GM12864 (cell line): ENCODE measurements at places on chromosomes 7 and 10.

- no peak for DNase-seq
These were observed 76.9 kb upstream of the LANCL2 start for GRCh38 chr7:55288070-55288824.

DNA sequence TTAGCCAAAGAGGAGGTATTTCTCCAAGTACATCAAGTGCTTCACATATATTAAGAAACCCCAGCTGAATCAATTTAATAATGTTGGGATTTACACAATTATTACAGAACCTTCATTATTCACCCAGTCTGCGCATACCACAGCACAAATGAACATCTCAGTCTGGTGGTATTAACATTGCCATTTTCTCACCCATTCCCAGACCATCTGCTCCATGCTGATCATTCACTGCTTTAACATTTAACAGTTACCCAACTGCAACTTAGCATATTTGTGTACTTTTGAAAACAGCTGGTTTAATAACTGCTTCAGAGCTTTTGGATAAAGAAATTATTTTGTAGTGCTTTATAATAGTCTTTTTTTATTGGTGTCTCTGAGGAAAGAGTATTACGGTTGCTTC lies 1072.1 kb downstream of the NXPH1 start:
- no peak for DNase-seq

DNA sequence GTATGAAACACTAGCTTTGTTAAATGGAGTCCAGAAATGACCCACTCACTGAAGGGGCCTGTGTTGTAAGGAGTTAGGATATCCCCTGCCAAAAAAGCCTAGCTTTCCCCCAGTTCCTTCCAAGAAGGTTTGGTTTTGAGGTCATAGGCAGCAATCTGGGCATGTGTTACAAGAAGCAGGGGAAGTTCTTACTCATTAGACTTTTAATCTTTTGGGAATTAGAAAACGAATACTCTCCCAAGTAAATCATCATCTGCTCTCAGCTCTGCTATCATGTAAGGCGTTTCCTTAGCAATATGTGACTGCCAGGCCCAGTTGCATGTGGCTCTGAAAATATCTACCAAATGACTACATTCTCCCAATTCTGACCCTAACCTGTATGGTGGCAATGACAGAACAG lies 3.7 kb downstream of the NOD1 start:
- DNase-seq, result no peak

GRCh38 chr7:157446322-157446721 lies 109.5 kb downstream of the DNAJB6 start:
- no peak for DNase-seq

DNA sequence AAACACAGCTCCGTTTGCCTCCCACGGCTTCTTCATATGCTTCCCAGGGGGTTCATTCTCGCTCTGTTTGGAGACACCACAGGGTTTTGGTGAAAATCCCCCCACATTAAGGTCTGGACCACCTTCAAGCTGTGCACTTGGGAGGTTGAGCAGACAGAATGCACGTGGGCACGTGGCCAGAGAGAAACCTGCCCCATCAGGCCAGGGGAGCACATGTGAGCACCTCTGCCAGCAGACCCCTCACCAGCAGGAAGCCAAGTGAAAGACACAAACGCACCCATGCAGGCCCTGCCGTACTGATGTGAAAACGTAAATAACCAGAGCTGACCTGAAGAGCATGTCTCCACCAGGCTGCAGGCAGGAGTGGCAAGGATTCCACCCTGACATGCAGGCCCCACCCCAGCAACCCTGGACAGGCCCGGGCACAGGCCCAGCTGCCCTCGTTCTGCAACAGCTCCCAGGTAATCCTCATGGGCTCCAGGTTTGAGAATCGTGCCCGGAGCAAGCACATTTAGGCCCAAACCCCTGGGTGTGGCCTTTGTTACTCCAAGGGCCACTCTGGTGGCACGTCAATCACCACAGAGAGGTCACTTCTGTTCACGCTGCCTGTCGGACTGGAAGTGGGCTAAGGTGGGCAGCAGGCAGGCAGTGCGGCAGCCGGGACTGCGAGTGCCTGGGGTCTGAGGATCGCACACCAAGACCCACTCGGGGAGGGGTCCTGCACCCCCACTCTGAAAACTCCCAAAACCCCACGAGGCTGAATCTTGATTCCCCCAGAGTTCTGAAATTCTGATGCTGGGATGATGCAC lies 184.4 kb downstream of the PTPRN2 start:
- no peak for DNase-seq

GRCh38 chr7:30065746-30066145 lies 37.5 kb downstream of the PLEKHA8 start:
- DNase-seq, result no peak

DNA sequence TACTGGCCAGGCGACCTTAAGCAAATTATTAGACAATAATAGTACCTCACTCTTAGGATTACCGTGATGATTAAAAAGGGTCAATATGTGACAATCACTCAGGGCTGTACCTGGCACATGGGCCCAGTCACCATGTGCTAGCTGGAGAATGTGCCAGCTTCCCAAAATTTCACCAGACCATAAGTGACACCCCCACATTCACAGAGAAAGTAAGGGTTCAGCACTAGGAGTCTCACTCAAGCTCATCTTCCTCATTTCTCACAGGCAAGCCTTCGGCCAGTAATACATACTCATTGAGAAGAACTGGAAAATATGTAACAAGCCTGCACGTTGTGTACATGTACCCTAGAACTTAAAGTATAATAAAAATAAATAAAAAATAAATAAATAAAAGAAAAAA lies 22.4 kb upstream of the C10orf71 start:
- no peak for DNase-seq

GRCh38 chr10:117399341-117400196 lies 24.3 kb upstream of the PDZD8 start:
- no peak for DNase-seq

DNA sequence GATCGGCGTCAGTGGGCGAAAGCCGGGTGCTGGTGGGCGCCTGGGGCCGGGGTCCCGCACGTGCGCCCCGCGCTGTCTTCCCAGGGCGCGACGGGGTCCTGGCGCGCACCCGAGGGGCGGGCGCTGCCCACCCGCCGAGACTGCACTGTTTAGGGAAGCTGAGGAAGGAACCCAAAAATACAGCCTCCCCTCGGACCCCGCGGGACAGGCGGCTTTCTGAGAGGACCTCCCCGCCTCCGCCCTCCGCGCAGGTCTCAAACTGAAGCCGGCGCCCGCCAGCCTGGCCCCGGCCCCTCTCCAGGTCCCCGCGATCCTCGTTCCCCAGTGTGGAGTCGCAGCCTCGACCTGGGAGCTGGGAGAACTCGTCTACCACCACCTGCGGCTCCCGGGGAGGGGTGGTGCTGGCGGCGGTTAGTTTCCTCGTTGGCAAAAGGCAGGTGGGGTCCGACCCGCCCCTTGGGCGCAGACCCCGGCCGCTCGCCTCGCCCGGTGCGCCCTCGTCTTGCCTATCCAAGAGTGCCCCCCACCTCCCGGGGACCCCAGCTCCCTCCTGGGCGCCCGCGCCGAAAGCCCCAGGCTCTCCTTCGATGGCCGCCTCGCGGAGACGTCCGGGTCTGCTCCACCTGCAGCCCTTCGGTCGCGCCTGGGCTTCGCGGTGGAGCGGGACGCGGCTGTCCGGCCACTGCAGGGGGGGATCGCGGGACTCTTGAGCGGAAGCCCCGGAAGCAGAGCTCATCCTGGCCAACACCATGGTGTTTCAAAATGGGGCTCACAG lies 1.1 kb downstream of the EGFR start:
- no peak for DNase-seq
